ENCODE measurements at places on chromosomes 3 and 15.

GRCh38 chr3:124281453-124282316, 289.8 kb upstream of the ROPN1 start:
- no peak for DNase-seq

DNA sequence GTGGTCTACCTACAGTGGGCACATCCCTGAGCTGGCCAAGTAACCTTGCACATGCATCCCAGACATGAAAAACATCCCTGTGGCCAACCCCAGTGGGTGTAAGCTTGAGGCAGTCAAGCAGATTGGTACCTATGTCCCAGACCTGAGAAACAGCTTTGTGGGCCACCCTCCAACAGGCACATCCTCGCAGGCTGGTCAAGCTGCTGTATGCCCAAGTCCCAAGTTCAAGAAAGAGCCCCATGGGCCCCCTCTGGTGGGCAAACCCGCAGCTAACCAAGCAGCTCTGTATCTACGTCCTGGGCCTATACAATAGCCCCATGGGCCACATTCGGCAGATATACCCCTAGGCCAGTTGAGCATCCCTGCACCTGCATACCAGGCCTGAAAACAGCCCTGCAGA, 186.3 kb upstream of the GPR149 start:
- no peak for DNase-seq

DNA sequence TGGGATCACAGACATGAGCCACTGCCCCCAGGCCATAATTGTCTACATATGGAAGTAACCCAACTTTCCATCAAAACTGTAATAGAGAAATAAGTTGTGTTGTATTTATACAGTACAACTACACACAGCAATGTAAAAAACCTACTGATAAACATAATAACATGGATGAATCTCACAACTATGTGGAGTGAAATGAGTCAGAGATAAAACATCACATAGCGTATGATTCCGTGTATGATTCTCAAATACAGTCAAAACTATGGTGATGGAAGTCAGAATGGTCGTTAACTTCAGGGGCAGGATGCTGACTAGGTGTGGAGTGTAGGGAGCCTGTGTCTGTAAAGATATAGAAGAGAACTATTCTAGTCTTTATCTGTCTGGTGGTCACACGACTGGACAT, 332.7 kb upstream of the SLCO3A1 start:
- no peak for DNase-seq

DNA sequence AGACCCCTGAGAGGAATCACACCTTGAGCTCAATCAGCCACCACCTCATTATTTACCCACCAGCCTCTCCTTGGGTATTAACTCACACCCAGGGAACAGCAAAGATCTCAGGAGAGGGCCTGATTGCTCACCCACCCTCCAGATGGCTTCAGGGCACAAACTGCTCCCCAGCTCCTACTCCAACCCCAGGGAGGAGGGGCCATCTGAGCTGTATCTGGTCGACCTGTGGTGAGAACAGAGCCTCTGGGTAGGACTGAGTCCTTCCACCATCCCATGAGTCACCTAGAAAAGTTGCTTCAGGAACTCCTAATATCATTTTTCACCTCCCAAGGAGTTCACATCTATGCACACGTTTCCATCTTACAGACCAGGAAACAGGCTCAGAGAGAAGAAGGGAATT, 44.8 kb upstream of the HES1 start:
- no peak for DNase-seq

- DNase-seq, result no peak
These were observed 227.8 kb downstream of the UBE2E2 start for GRCh38 chr3:23430781-23431398.

- no peak for DNase-seq
These were observed 80.0 kb upstream of the RORA start for GRCh38 chr15:61309031-61309511.

GRCh38 chr3:9149566-9149965, 99.9 kb downstream of the SRGAP3 start:
- no peak for DNase-seq

GRCh38 chr3:100798012-100798411, 88.7 kb downstream of the TFG start:
- DNase-seq, result no peak

DNA sequence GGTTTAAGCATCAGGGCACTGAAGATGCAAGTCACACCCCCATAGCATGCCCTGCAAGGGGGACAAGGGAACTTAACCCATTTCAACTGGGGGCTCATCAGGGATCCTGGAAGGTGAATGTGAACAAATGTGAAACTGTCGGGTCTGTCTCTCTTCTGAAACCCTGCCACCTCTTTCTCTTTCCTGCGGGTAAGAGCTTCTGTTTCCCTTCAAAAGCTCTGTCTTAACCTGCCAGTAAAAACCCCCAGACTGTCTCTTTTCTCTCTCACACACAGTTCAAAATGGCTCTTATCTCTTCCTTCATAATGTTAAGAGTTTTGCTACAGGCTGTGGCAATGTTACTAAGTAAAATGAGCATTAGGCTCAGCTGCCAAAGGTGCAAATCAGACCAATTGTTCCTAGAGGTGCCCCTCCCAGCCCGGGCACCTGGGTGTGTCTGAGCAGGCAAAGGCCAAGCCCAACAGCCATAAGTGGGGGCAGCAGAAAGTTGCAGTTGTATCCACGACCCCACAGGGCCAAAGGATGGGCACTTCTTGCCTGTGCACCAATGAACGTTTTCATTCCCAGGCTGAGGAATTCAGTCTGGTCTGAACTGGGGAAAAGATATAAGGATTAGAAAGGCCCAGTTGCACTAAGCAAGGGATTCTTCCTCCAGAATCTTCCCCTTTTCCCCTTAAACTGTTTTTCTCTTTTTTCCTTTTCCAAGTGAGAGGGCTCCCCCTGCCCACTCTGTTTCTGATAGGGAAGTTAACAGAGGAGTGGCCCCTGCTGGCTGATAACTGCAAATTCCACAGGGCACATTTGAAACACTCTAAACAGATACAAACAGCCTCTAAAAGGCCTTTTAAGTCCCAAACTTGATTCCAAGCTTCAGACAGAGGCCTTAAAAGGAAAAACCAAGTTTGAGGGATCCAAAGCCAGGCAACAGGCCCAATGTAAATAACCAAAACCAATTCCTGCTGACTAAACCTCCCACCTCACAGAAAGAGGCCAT, 113.8 kb upstream of the EPHA6 start:
- no peak for DNase-seq

- DNase-seq, result no peak
These were observed 243.5 kb upstream of the MANF start for GRCh38 chr3:51141573-51141972.

GRCh38 chr3:169891886-169892285, 19.5 kb upstream of the SAMD7 start:
- no peak for DNase-seq

DNA sequence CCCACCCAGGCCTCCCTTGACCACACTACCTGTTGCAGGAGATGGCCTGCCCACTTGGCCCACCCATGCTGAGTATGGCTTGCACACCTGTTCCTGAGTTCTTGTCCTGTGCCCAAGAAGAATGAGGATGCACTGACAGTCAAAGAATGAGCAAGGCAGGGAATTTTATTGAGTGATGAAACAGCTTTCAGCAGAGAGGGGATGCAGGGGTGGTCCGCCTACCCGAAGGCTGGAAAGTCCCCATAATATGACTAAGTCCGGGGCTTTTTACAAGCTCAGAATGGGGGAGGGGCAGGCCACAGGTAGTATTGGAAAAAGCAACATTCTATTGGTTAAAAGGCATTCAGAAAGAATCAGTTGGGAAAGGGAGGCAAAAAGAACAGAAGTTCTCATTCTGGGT, 29.9 kb upstream of the RNU6-1 start:
- no peak for DNase-seq

- no peak for DNase-seq
These were observed 156.7 kb upstream of the TSC22D2 start for GRCh38 chr3:150251187-150252062.

DNA sequence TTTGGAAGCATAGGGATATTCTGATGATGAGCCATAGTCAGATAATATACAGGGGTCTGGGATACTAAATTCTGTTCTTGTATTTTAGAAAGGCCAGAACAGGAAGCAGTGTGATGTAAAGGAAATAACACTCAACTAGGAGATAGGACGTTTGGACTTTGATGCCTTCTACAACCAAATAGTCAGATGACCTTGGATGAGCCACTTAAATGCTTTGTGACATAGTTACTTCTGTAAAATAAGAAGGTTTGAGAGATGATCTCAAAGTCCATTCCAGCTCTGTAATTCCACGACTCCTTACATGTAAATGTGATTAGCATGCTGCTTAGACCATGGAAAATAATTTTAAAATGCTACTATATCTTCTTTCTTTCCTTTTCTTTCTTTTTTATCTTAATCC, 29.5 kb upstream of the CCDC54 start:
- no peak for DNase-seq

GRCh38 chr3:152823781-152824180, 11.2 kb upstream of the P2RY1 start:
- no peak for DNase-seq

DNA sequence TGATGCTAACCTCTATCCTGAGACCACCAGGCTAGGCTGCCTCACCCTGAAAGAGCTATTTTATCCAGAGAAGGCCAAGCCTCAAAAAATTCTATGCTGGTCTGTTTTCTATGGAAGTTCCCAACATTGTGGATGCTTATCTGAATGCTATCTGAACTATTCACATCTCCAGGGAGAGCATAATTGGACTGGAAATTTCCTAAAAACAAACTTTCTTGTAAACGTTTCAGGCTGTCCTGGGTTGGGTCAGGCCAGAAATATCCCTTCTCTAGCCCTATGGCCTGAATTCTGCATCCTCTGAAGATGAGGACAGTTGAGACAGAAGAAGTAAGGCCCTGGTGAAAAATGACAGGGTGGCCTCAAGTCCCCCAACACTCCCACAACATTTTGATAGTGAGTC, 706.4 kb upstream of the NR2F2 start:
- DNase-seq, result no peak

DNA sequence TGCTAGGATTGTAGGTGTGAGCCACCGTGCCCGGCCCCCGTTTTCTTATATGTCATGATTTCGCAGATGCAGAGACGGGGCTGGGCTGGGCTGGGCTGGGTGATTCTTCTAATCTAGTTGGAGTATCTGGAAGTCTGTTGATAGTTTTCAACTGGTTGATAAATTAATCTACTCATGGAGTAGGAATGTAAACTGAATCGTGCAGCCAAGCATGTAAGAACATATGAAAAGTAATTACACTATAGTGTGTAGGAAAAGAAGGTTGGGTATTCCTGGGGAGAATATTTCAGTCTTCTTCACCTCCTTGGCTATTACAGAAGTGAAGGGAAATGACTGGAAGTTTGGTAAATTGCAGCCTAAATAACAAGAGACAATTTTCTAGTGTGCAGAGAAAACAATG, 82.6 kb upstream of the MAGI1 start:
- no peak for DNase-seq

GRCh38 chr3:190016966-190017365, 103.7 kb downstream of the P3H2 start:
- no peak for DNase-seq

GRCh38 chr3:189188466-189188865, 16.7 kb downstream of the TPRG1 start:
- no peak for DNase-seq

DNA sequence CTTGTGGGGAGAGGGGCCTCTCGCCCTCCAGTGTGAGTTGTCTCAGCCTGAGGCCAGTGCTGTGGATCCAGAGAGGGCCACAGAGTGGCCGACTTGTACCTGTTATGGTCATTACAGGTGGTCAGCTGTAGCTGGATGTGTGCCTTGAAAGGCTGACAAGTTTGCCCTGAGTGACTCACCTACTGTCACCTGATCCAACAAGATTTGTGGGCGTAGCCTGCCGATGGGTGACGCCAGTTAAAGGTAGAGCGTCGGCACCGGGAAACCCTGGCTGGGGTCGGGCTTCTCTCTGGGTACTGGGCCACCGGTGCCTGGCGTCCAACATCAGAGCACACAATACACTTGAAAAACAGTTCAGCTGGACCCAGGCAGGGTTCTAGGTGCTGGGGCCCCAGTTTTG, 2.8 kb upstream of the ISG20 start:
- DNase-seq, result peak; percentile 32

- no peak for DNase-seq
These were observed 120.7 kb upstream of the LINGO1 start for GRCh38 chr15:77753281-77753873.

GRCh38 chr3:29026286-29026685, 254.6 kb upstream of the RBMS3 start:
- no peak for DNase-seq

DNA sequence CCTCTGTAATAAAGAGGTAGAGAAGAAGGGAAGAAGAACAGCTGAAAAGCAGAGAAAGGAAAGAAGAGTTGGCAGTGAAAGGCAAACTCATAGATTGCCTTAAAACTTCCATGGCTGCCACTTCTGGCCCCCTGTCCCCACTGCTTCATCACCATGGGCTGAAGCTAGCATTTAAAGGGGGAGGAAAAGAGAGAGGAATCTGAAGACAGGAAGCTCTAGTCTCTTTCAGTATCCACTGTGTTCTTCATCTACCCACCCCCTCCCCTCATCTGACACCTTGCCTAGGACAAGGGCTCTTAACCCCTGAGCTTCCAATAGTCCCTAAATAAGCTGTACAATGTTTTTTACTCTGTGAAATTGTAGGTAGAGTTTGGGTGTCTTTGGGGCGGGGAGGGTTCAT, 60.6 kb downstream of the ALCAM start:
- no peak for DNase-seq

DNA sequence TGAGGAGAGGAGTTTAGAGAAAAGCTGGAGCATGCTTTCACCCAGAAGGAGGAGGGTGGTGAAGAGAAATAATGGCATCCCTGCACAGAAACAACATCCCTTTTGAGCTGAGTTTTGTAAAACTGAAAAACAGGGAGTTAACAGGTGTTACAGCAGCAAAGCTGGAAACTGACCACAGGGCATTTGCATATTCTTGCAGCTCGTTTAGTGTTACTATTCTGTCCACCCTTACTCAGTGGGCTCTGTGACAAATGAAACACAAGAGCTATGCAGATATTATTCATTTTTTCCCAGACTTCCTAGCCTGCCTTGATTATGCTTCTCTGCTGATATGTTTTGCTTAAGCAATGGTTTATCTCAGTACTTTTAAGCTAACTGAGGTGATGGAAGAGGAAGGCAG, 272.0 kb downstream of the NEK10 start:
- no peak for DNase-seq

DNA sequence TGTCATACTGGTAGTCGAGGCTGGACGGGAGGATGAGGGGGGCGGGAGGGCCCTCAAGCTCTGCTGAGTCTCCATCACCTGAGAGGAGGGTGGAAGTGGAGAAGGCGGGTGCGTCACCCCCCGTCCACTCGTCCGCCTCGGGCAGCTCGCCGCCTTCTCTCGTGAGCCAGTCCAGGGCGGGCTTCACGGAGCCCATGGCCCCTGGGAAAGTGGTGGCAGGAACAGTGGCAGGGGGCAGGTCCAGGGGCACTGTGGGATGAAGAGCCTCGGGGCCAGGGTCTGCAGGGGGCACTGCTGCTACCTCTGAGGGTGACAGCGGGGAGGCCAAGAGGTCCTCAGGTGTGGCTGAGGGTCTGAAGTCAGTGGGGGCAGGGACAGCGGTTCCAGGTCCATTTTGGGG, 10.3 kb downstream of the PLXNB1 start:
- no peak for DNase-seq

GRCh38 chr3:94303897-94304296, 241.0 kb downstream of the NSUN3 start:
- DNase-seq, result no peak
